Ureter (tissue), 1 donor: ENCODE measurements at places on chromosomes 16 and 17.

GRCh38 chr17:60641810-60642220, 35.8 kb upstream of the BCAS3 start:
- peak; percentile 67 for DNase-seq

DNA sequence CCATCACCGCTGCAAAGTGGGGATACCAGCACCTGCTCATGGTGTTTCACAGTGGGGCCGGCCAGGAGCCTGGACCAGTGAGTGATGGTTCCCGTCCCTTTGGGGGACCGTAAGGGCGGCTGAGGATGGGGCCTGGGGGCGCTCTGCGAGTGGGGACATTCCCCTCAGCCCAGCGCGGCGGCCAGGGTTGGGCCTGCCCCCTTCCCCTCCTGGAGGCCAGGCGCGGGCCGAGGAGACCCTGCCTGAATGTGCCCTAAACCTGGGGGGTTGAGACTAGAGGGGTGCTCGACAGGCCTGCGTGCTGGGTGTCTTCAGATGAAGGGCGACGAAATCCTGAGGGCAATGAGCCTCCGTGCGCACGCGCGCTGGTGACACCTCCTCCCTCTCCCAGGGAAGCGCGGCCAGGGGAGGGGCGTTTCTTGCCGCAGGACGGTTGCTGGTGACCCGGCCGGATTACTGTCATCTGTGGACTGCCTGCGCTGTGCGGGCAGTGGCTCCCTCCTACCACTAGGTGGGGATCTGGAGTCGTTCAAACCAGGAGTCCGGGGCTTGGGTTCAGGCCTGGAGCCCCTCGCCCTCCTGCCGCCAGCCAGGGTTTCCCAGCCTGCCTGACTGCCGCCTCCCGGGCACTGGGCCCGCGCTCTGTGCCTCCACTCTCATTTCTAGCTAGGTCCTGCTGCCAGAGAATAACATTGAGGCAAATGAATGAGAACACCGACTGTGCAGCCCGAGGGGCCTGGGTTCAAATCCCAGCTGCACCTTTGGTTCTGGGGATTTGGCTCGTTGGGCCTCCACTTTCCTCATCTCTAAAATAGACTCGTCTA, 17.1 kb downstream of the TBX2 start:
- DNase-seq = peak; percentile 91

DNA sequence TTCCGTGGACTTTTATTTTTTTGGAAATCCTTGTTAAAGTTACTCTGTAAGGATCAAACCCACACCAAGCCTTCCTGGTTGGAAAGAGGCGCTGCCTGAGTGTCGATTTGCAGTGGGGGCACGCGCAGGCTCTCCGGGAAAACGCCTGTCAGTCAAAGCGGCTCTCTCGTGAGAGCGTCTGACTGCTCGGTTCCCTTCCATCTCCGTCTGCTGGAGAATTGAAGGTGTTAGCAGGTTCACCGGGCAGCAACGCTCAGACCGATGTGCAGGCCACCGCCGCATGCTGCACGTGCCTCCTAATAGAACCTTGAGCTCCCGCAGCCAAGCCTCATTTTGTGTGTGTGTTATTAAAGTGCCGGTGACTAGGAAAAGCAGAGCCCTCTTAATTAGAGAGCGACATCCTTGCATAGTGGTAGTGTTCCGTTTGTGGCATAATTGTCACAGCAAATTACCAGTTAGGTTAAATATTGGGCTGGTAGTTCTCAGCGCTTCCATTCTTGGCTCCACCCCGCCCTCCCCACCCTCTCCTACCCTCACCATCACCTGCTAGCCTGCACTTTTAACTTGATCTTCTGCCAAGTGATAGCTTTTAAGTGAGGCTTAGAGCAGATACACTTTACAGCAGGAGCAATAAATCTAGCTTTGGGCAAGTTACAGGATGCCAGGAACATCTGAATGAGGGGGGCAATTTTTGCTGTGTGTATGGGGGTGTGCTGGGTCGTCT, 75.5 kb downstream of the RPA1 start:
- DNase-seq = no peak

GRCh38 chr17:2176499-2177169, 121.7 kb downstream of the HIC1 start:
- DNase-seq = no peak

GRCh38 chr16:4958510-4959438, 644 bp downstream of the SEC14L5 start:
- no peak for DNase-seq

DNA sequence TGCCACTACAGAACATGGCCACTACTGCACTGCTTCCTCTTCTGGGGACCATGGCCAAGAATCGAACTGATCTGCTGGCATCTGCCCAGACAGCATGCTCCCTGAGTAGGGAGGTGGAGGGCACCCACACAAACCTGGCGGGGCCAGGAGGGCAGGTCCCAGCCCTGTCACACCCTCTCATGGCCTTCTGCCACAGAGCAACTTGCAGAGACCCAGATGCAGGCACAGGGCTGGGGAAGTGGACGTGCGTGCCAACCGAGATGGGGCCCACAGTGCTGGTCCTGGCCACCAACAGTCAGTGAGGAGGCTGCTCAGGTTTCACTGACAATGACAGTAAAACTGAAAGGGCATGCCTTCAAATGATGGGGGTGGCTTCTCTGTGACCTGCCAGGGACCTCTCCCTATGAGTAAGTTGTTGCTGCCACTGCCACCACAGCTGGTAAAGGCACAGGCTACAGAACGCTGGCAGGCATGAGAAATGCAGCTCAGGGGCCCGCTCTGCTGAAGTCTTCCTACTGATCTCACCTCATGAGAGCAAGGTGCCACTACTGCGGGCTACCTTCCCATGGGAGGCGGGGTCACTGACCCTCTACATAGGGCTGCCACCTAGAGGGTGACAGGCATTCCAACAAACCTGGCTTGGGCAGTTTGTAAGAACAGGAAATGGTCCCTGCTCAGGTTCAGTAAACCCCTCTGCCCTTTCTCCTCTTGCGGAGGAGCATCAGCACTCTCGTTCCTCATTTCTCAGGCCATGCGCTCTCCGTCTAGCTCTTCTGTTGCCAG, 15.5 kb downstream of the HIC1 start:
- no peak for DNase-seq

- DNase-seq = no peak
Measured at GRCh38 chr17:49861150-49861884, 13.4 kb upstream of the TAC4 start.

GRCh38 chr16:278863-279366, 1.5 kb upstream of the ARHGDIG start:
- DNase-seq = peak; percentile 66

DNA sequence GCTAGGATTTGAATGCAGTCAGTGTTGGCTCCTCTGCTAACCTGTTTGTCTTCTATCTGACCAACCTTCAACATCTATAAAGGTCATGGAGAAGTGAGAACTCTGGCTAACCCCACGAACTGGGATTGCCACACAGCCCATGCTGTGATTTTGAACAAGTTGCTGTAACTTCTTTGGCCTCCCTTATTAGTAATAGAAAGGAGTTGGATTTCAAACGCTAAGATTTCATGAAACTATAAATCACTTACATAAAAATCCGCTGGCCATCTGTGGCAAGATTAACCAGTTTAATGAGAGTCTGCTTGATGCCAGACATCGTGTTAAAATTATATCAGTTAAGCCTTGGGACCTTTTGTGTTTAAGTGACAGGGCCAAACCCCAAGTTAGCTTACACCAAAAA, 53.4 kb downstream of the HSD17B2 start:
- DNase-seq = no peak

GRCh38 chr17:64547319-64547718, 40.5 kb downstream of the CEP95 start:
- DNase-seq = no peak

- no peak for DNase-seq
Measured at GRCh38 chr17:76843703-76844484, 24.3 kb upstream of the MGAT5B start.

GRCh38 chr16:88888461-88889387, 22.3 kb upstream of the PABPN1L start:
- DNase-seq = no peak

- no peak for DNase-seq
Measured at GRCh38 chr17:65185668-65186382, 48.7 kb downstream of the RGS9 start.

DNA sequence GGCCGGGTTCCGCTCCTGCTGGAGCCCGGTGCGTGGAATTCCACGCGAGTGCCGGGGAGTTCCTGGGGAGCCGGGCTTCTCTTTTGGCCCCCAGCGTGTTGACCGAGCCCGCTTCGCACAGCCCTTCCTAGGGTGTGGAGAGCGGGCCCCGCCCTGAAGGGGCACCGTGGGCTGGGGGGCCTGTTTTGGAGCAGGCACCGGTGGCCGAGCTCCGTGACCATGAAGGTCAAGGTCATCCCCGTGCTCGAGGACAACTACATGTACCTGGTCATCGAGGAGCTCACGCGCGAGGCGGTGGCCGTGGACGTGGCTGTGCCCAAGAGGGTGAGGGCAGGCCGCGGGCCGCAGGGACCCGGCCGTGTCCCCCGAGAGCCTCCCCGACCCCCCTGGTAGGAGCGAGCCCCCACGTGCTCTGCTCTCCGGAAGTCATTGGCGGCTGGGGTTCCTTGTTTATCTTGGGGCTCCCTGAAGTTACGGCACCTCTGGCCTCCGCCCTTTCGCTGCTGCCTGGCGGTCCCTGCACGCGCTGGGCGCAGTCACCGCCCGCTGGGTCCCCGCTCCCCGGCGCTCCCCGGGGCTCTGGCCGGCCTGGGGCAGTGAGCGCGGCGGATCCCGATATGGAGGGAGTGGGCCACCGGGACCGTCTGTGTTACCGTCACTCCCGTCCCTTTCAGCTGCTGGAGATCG, 528 bp downstream of the HAGHL start:
- DNase-seq = no peak

GRCh38 chr17:22374741-22375140, 682.4 kb downstream of the KCNJ18 start:
- no peak for DNase-seq

- DNase-seq = no peak
Measured at GRCh38 chr17:72665852-72666851, 426.3 kb downstream of the SLC39A11 start.

GRCh38 chr16:88359008-88359407, 23.8 kb upstream of the ZNF469 start:
- no peak for DNase-seq

DNA sequence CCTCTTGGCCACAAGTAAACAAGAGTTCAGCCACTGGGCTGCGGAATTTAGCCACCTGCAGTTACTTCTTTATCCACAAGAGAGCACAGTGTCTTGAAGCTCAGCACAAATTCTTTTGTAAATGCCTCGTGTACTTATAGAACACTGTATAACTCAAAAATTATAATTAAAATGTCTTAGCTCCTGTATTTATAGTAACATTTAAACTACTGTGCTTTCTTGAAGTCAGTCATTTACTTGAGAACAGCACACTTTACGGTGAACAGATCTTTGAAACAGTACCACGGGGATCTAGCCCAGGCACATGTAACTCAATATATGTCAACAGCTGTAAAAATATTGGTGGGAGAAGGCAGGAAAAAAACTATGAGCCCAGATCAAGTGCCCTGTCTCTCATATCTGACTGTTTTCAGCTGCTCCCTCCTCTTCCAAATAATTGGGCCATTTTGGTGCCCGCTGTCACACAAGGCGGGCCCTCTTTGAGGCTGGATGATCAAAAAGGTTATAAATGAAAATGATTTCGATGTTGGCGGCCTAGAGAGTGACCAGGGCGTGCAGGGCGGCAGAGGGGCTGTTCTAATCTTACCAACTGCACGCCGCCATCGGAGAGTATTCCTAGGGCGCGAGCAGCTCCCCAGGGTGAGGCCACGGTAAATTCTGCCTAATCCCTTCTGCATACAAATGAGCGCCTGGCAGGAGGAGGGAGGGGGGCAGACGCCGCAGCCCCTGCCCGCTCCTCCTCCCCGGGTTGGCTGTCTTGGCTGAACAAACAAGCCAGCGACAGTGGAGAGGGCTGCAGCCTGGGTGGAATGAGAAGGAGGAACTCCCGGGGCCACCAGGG, 183.2 kb downstream of the C16orf78 start:
- DNase-seq = no peak

DNA sequence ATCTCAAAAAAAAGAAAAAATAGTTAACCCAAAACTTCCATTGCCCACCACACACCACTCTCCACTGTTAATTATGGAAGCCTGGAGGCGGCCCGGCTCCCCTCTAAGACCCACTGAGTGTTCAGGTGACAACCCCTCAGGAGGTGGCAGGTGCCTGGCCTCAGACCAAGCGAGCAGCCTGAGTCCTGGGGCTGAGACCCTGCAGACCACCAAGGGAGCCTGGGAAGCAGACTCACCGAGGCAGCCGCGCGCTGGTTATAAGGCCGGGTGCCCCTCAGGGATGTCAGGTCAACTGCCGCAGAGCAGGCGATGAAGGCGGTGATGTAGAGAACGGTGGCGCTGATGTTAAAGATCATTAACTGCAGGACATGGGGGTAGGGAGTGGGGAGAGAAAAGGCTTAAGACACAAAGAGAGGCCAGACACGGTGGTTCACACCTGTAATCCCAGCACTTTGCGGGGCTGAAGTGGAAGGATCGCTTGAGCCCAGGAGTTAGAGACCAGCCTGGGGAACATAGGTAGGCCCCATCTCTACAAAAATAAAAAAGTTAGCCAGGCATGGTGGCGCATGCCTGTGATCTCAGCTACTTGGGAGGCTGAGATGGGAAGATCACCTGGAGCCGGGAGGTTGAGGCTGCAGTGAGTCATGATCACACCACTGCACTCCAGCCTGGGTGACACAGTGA, 13.3 kb downstream of the ARL2BP start:
- no peak for DNase-seq

DNA sequence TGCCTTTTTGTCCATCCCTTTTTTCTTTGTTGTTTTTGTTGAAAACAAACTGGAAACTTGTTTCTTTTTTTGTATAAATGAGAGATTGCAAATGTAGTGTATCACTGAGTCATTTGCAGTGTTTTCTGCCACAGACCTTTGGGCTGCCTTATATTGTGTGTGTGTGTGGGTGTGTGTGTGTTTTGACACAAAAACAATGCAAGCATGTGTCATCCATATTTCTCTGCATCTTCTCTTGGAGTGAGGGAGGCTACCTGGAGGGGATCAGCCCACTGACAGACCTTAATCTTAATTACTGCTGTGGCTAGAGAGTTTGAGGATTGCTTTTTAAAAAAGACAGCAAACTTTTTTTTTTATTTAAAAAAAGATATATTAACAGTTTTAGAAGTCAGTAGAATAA, 4.9 kb downstream of the SOX9 start:
- no peak for DNase-seq

GRCh38 chr16:25875956-25876598, 184.3 kb downstream of the HS3ST4 start:
- DNase-seq = no peak

- DNase-seq = no peak
Measured at GRCh38 chr16:84307209-84307954, 12.7 kb downstream of the WFDC1 start.

GRCh38 chr16:77062878-77063675, 127.9 kb upstream of the MON1B start:
- no peak for DNase-seq
